ENCODE measurements at places on chromosomes 16 and 17. TPM values are rescaled to one million over a fixed set of nuclear protein-coding genes. Genes with fewer than 3 reads are reported as not detected.

DNA sequence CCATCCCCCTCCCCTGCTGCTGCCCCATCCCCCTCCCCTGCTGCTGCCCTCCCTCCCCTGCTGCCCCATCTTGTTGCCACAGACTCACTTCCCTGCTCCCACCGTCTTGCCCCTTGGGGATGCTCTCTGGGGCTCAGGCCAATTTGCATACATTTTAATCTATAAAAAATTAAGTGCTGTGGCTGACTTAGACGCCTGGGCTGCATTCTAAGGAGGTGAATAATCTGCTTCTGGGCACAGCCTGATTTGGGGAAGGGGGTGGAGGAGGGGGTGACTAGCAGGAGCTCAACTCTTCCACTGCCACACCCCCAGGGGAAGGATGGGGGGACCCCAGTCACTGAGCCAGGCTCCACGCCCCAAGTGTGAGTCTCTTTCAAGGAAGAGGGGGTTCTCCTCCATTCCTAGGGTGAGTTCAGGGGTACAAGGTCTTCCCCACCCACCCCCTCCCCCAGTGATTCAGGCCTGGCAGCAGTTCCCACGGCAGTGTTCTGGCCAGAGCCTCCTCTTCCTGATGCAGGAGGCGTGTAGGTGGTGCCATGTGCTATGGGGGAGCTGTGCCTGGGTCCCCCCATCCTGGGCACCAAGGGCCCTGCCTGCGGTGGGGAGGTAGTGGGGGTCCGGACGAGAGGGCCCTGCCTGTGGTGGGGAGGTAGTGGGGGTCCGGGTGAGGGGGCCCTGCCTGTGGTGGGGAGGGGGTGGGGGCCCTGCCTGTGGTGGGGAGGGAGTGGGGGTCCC lies 5.0 kb downstream of the DPH1 start:
- DNase-seq: no peak

KRT31 gene
- not detected for total RNA-seq

DNA sequence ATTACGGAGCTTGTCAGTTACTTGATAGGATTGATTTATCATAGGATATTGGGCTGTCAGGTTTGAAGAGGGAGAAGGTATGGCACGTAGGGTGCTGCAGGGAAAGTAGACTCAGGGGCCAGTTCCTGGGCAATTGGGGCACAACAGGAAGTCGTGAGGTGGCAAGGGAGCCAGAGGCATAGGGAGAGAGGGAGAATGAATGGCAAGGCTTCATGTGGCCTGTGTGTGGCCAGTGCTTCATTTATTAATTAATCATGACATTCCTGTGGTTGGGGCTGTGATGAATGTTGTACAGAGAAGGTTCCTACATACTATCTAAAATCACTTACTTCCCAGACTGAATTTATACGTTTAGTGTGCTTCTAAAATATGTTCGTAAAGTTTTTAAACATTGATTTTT lies 19.3 kb downstream of the MFSD11 start:
- DNase-seq: no peak

DNA sequence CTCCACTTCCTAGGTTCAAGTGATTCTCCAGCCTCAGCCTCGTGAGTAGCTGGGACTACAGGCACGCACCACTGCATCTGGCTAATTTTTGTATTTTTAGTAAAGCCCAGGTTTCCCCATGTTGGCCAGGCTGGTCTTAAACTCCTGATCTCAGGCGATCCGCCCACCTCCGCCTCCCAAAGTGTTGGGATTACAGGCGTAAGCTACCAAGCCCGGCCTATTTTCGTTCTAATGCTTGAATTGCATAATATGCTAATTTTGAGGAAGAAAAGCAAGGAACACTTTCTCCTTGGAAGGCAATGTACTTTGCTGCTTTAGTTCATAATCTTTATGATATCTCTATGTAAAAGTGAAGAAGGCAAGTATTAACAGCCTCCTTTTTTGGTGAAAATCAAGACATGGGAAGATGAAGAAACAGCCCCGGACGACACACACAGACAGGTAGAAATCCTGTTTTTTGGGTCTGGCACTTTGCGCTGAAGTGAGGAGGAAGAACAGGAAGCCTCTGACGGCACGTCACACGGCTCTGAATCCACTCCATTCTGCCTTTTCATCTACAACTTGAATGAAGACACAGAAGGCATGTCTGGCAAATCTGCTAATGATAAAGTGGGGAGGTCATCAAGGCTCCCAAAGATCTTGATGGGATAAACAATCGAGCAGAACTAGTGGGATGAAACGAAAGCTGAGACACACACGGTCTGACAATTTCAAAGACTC lies 24.9 kb downstream of the VPS53 start:
- DNase-seq: no peak

DNA sequence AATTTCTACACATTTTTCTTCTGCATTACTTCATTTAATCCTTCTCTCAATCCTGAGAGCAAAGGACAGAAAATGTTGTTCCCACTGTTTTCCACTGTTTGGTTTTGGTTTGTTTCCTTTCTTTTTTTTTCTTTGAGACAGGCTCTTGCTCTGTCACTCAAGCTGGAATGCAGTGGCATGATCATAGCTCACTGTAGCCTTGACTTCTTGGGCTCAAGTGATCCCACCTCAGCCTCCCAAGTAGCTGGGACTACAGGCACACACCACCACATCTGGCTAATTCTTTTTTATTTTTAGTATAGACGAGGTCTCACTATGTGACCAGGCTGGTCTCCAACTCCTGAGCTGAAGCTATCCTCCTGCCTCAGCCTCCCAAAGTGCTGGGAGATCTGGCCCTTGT lies 7.0 kb upstream of the ZNF652 start:
- DNase-seq: no peak

DNA sequence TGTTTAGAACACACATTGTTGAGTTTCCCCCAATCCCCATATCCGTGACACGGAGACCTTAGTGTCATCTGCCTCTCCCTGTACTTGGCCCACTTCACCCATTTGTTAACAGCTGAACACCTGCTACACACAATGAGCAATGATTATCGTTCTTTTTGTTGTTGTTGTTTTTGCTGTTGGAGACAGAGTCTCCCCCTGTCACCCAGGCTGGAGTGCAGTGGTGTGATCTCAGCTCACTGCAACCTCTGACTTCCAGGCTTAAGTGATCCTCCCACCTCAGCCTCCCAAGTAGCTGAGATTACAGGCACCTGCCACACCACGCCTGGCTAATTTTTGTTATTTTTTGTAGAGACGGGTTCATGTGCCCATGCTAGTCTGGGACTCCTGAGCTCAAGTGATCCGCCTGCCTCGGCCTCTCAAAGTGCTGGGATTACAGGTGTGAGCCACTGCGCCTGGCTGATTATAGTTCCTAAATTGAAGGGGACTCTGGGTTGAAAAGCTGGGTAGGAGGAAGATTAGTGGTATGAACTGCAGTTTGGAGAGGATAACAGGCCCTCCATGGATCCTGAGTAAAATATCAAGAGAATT lies 21.6 kb downstream of the NDE1 start:
- no peak for DNase-seq

- no peak for DNase-seq
These were observed 24.6 kb downstream of the CACNG1 start for GRCh38 chr17:67068999-67069398.

- peak; percentile 82 for DNase-seq
These were observed 190.7 kb downstream of the AXIN2 start for GRCh38 chr17:65370669-65371131.

CCL3 gene
- not detected for total RNA-seq

SLFN5 gene
- 67.8 TPM for total RNA-seq

VAT1L gene
- total RNA-seq: 59.3 TPM

GRCh38 chr17:9330141-9330540 lies 245.5 kb downstream of the STX8 start:
- no peak for DNase-seq

CHD9NB gene
- 2.6 TPM for total RNA-seq

- no peak for DNase-seq
These were observed 40.5 kb downstream of the ANKRD11 start for GRCh38 chr16:89449726-89450335.

GRCh38 chr16:49345829-49346228 lies 27.8 kb upstream of the C16orf78 start:
- no peak for DNase-seq

DNA sequence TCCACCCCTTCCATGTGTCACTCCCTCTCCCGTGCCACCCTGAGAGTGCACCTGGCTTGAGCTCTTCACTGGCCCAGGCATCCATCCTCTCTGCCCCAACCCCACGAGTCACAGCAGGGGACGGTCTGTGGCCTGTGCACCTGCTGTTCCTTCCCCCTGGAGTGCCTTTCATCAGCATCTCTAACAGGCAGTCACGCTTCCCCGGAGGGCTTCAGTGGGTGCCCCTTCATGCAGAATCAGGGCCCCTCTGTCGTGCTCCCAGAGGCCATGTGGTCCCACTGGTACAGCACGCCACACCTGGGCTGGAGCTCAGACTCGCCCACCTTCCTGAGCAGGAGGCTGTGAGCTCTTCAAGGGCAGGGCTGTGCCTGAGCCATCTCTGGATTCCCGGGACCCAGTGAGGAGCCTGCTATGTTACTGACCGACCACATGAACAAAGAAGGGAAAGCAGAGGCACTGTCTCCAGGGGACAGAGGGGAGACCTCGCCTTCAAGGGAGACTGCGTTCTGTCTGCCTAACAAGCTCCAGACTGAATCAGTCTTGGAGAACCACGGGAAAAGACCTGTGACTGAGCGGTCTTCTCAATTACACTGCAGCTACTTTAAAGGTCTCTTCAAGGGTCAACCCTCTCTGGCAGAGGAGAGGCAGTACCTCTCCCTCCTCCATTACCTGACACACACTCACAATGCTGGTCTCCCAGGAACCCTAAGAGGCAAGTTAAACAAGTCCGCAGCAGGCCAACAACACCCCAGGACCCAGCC lies 78.8 kb upstream of the DOC2B start:
- DNase-seq: no peak

- peak; percentile 28 for DNase-seq
These were observed 160.4 kb downstream of the CMIP start for GRCh38 chr16:81604960-81605383.

DNA sequence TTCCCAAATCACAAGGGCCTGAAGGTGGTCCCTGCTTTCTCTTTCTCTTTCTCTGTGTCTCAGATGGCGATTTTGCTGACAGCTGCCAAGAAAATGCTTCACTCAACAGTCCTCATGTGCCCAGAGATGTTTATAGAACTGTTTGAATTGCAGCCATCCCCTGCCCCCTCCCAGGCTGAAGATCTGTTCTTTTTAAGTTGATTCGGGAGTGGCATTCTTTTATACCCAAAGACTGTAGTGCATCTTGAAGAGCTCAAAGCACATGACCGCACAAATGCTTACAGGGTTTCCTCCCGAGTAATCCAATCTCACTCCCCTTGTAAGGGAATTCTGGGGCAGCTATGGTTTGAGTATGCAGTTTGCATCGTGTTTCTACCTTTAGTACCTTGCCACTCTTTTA lies 75.7 kb downstream of the SEC14L1 start:
- no peak for DNase-seq

CDRT15L2 gene
- not detected for total RNA-seq

DNA sequence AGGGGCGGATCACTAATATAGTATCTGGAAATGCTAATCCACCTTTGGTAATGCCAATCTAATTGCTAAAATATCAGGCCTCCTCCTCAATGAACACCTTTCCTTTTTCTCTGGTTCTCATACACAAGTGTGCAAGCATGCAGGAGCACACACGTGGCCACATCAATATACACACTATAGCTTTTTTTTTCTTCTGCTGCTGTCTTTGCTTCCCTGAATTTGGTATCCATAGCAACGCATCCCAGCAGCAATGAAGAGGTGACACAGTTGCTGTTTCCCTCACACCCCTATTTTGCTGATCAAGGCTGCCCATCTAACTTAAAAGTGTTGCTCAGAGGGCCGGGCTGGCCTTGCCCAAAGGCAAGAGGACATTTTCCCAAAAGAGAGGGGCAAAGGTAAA lies 15.4 kb downstream of the NOG start:
- DNase-seq: no peak

GRCh38 chr17:37859451-37859850 lies 64.8 kb upstream of the TBC1D3K start:
- no peak for DNase-seq

DNA sequence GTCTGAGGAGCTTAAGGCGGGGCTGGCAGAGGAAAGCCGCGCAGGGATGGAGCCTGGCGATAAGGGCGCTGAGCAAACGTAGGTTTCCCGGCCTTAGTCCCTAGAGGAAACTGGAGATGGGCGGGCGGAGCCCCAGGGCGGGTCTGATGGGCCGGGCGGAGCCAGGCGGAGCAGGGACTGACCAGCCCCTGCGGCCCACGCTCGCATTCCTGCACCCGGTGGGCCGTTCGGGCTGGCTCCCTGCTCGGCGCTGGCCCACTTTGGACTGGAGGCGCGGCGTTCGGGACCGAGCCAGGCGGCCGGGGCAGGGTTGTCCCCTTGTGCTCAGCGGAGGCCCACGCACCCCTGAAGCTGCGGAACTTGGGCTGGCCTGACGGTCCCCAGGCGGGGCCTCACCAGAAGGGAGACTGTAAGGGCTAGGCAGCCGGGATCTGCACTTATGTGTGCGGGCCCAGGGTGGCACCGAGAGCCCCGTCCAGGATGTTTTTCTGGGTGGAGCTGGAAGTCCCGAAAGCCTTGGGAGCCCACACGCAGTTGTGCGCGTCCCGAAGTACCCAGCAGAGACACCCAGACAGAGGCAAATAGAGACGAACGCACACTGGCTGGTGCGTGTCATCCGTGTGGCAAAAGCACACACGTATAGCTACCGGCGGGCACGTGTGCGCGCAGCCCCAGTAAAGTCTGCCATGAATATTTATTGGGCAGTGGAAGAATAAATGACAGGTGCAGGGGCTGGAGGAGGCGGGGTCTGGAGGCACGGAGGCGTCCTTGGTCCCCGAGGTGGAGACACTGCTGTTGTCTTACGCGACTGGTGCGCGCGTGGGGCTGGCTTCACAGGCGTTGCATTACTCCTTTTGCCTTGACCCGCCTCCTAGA lies 1.4 kb downstream of the PYDC1 start:
- peak; percentile 69 for DNase-seq

- DNase-seq: peak; percentile 71
These were observed 29.3 kb downstream of the TLE7 start for GRCh38 chr16:71412270-71413160.

DNA sequence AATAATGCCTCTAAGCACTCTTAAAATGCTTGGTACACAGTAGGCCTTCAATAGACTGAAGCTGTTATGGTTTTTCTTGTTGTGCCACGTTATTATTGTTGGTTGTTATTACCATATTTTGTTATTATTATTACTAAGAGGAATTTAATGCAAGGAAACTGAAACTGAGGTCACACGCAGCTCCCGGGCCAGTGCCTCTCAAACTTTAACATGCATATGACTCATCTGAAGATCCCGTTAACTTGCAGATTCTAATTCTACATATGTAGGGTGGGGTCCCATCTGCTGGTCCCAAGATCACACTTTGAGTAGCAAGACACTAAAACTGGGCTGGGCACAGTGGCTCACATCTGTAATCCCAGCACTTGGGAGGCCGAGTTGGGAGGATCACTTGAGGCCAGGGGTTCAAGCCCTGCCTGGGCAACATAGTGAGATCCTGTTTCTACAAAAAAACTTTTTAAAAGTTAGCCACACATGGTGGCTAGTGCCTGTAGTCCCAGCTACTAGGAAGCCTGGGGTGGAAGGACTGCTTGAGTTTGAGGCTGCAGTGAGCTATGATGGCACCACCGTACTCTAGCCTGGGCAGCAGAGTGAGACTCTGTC lies 888 bp downstream of the ACSM5 start:
- DNase-seq: no peak

C16orf86 gene
- total RNA-seq: 1.3 TPM

ACSM5 gene
- total RNA-seq: under 0.01 TPM
